ENCODE measurements at places on chromosomes 1 and 21.

DNA sequence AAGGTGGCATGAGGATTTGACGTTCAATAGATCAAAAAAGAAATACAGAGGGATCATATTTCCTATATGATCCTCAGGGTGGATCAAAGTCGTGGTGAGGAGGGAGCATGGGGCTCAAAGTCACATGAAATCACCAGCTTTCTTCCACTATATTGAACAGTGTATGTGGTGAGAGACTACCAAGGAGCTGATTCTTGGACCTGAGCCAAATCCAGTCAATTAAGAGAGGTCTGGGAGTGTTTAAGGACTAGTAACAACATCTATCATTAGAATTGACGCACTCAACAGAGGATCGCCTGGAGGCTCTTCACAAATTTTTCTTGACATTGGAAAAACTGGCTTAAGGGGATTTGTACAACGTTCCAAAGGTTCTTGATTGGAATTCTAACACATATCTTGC, 267.7 kb upstream of the PROX1 start:
- DNase-seq: no peak

DNA sequence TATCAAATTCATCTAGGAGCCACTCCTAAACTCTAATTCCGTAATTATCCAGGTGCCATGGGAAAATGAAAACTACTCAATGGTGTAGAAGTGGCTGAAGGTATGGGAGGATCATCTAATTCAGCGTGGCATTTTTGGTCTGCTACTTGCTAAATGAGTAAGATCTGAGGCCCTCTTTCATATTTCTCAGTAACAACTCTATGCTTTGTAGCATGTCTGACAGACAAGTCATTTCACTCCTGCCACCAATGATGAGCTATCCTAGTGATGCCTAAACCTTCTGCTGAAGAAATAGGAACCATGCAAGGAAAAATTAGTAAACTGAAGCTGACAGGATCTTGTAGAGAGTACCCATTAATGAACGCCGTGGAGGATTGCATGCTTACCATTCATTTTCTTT, 145.3 kb downstream of the NTNG1 start:
- no peak for DNase-seq

- no peak for DNase-seq
Observed at GRCh38 chr1:7942214-7942921, 1.7 kb upstream of the TNFRSF9 start.

DNA sequence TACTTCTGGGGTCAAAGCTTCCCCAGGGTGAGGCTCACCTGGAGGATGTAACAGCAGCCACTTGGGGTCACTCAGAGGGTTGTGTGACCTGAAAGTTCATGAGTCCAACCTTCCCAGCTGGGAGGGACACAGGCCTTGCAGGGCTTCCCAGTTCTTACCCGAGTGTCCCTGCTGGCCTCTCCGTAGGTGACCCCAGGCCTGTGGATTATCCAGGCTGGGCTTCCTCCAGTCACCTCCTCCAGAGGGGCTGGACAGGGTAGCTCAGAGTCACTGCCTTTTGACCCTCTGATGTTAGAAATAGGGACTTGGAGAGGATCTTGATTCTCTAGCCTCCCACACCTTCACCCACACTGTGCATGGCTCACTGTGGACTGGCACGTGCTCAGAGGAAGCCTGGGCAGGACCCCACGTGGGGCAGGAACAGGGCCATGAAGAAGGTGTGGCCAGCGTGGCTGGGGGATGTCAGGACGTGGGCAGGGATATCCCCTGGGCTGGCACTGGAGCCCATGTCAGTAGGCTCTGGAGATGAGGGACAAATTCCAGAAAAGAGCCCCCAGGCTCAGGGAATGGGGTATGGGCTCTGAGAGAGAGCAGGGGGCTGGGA, 131.8 kb downstream of the ACTL8 start:
- DNase-seq: no peak

DNA sequence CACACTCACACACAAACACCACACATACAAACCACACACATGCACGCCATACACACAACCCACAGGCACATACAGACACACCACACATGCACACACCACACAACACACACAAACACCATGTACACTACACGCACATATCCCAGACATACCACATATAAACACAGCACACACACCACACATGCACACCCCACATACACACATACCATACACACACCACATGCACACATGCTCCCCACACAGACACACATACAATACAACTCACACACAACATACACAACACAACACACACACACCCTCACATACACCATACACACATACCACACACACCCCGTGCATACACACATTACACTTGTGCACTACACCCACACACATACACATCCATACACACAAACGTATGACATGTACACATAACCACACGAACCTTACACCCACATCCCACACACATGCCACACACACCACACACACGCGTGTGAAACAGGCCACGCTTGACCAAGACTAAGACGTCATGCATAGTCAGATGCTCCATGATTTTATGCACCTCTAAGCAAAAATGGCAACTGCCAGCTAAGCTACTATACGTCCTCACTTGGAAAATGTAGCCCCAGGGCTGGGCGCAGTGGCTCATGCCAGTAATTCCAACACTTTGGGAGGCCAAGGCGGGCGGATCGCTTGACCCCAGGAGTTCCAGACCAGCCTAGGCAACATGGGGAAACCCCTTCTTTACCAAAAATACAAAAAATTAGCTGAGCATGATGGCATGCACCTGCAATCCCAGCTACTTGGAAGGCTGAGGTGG, 77.4 kb upstream of the TMPRSS2 start:
- DNase-seq: no peak

DNA sequence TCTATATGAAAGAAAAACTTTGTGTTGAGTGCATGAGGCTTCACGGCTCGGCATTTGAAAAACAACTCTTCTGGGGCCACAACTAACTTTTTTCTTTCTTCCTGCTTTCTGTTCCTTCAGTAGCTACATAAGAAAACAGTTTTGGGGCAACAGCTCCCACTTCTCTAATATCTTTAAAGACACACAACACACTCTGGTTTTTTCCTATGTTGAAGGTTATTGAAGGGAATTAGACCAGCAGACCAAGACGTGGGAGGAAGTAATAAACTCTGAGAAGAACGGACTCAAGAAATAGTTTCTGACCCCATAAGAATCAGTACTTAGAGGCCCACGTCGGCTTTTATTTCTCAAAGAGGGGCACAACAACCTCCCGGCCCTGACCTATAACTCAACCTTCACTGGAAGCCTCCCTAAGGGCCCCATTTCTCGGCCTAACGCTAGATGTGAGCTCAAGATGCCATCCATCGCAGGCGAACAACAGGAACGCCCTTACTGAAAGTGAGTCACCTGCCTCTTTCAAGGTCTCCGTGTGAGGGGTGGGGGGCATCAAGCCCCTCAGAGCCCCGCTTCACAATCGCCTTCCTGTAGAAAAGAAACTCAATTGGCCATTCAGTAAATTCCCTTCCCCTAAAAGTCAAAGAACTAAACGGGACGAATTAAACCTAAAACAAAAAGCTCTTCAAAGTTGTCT, 844 bp downstream of the ZMYM6 start:
- no peak for DNase-seq

GRCh38 chr1:67983867-67984266, 66.6 kb downstream of the DIRAS3 start:
- DNase-seq: no peak

DNA sequence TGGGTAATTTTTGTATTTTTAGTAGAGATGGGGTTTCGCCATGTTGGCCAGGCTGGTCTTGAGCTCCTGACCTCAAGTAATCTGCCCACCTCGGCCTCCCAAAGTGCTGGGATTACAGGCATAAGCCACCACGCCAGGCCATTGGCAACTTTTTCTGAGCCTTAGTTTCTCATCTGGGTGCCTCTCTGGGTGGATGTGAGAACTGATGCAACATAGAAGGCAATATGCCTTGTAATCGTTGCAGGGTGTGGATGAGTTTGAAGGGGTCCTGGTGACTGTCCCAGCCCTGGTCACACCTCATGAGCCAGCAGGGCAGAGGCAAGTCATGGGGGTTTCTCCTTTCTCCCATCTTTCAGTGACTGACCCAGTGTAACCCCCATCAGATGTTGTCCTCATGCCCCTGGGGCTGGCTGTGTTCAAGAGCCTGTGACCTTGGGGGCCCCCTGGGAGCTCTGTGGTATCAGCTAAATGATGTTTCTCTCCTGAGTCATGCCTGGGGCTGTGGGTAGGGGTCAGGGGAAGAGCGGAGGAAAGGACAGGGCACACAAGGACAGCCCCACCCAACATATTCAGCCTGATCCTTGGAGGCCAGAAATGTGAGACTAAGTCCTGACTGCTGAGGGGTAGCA, 3.6 kb downstream of the COL9A2 start:
- no peak for DNase-seq

GRCh38 chr1:166999075-166999474, 10.0 kb downstream of the MAEL start:
- no peak for DNase-seq

DNA sequence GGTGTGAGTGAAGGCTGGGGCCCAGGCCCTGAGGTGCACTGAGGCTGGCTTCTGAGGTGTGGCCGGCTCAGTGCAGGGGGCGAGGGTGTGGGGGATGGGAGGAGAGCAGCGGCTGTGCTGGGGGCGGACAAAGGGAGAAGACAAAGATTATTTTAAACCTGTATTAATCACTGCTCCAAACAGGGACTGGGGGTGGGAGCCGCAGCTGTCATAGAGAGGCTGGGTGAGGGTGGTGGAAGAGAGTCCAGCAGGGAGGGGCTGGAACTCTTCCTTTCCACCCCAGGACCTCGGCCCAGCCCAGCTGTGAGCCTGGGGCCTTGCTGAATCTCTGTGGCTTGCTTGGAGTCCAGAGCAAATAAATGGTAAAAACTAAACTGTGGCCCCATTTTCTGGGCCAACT, 106.9 kb downstream of the KCND3 start:
- no peak for DNase-seq

- no peak for DNase-seq
Observed at GRCh38 chr21:41593051-41593759, 85.2 kb upstream of the TMPRSS2 start.

- no peak for DNase-seq
Observed at GRCh38 chr1:56024155-56024554, 555.2 kb downstream of the PLPP3 start.

DNA sequence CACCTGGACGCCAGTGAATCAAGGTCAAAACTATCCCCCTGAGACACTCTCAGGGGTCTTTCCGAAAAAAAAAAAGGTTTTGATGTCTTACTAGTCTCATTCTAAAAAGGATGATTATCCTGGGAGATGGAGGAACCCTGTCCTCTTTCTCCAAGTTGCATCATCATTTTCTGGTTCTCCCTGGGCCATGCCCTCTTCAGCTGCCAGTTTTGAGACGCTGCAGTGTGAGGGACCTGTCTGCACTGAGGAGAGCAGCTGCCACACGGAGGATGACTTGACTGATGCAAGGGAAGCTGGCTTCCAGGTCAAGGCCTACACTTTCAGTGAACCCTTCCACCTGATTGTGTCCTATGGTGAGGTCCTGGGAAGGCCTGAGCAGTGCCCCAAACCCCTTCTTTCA, 3.5 kb downstream of the FCRLA start:
- DNase-seq: no peak

GRCh38 chr1:205003358-205004131, 39.5 kb upstream of the CNTN2 start:
- no peak for DNase-seq

DNA sequence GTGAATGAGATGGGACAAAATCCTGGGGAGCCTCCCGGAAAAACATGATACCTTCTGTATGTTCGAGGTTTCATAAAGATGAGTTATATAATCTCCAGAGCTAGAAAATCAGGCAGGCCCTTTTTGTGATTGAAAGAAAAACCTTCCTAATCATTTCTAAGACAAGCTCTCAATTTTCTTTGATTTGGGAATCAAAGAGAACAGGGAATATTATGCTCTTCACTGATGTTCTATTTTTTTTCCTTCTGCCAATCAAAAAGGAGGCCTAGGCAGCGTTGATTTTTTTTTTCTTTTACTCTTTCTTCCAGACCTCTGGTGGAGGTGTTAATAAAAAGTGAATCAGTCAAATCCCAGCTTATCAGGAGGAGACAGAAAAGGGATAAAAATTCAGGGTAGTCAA, 34.5 kb downstream of the DIRAS3 start:
- DNase-seq: no peak

DNA sequence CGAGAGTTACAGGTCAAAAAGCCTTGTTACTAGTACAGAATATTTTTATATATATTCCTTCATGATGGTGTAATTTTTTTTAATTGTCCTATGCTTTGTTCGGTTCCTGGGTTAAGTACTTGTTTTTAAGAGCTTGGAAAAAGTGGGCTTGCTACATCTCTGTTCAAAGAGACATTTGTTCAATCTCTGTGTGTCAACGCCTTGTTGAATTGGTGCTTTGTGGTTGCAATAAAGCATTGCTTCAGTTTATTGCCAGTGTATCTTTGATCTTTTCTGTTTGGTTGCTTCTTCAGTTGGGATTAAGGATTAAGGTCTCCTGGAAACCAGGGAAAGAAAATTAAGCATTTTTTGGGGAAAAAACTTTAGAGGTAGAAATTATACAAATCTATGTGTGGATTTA, 47.7 kb upstream of the DNASE2B start:
- no peak for DNase-seq

DNA sequence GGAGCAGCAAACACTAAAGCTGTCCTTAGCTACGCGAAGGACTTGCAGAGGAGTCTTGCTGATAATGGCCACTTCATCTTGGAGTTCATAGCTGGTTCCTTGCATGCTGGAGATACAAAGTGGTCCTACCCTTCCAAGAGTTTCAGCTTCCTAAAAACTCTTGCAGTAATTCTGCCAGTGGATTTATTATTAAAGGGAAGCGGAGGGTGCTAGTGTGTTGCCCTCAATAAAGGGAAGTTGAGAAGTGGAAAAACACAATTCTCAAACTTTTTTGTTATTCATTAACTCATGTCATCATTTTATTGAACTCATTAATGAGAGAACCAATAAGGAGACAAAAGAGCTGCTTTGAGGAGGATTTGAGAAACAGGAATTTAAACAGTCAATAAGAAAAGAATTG, 6.5 kb upstream of the HAPLN2 start:
- DNase-seq: no peak

DNA sequence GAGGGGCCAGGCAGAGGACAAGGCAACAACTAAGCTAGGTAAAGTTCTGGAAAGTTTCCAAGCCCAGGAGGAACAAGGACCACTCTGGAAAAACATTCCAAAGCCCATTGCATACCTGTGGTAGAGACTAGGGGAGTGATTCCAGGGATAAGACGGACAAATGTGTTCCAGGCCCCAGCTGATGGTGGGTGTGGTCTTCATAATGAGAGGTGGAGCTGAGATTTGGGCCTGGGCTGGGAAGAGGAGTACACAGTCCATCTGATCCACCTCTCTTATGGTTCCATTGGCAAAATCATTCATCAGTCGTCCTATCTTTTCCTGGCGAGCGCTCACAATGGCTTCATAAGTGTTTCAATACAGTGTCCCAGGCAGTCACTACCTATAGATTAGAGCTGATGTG, 4.5 kb downstream of the KLHDC7A start:
- DNase-seq: no peak

GRCh38 chr1:208929575-208929974, 653.9 kb upstream of the CAMK1G start:
- DNase-seq: no peak

DNA sequence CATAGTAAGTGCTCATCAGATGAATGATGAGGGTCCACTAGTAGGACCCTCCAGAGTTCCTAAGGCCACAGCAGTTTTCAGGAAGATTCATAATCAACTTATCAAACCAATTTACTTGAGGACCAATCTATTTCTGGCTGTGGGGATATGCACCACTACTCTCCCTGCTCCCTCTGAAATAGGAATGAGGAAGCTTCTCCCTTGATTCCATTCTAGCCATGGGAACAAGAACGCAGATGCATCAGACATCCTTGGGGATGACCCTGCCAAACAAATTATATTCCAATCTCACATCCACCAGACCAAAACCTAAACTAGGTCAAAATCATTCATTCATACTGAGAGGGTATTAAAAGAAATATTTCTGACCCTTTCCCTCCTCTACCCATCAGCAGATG, 31.5 kb downstream of the JAK1 start:
- DNase-seq: no peak
